ENCODE measurements at places on chromosomes 16 and 17.

GRCh38 chr16:76748461-76749348 is 442.3 kb upstream of the MON1B start:
- H3K27me3 ChIP-seq, result no peaks in the 10 kb centered on the region
- H3K4me1 ChIP-seq, result no peaks in the 10 kb centered on the region

GRCh38 chr17:30278032-30278431 is 13.7 kb downstream of the BLMH start:
- H3K27ac ChIP-seq, result no peak overlapping the region
- H3K27me3 ChIP-seq, result no peaks in the 10 kb centered on the region
- no peak for DNase-seq
- H3K4me3 ChIP-seq, result no peak overlapping the region
- H3K36me3 ChIP-seq, result peaks cover 49% of the 10 kb centered on the region
- H3K4me1 ChIP-seq, result no peaks in the 10 kb centered on the region

- DNase-seq, result no peak
- no peak overlapping the region for H3K4me3 ChIP-seq
These were observed 17.5 kb upstream of the TFAP4 start for GRCh38 chr16:4290236-4290830.

GRCh38 chr17:71398800-71399219 is 722.0 kb upstream of the SOX9 start:
- H3K27me3 ChIP-seq, result no peaks in the 10 kb centered on the region
- no peak overlapping the region for H3K4me3 ChIP-seq
- no peaks in the 10 kb centered on the region for H3K36me3 ChIP-seq
- H3K27ac ChIP-seq, result no peak overlapping the region
- no peak for DNase-seq

GRCh38 chr16:22890976-22891375 is 77.0 kb downstream of the HS3ST2 start:
- H3K27ac ChIP-seq, result no peak overlapping the region
- no peak overlapping the region for H3K4me3 ChIP-seq
- no peaks in the 10 kb centered on the region for H3K36me3 ChIP-seq
- peaks cover 10% of the 10 kb centered on the region for H3K27me3 ChIP-seq
- no peaks in the 10 kb centered on the region for H3K4me1 ChIP-seq

DNA sequence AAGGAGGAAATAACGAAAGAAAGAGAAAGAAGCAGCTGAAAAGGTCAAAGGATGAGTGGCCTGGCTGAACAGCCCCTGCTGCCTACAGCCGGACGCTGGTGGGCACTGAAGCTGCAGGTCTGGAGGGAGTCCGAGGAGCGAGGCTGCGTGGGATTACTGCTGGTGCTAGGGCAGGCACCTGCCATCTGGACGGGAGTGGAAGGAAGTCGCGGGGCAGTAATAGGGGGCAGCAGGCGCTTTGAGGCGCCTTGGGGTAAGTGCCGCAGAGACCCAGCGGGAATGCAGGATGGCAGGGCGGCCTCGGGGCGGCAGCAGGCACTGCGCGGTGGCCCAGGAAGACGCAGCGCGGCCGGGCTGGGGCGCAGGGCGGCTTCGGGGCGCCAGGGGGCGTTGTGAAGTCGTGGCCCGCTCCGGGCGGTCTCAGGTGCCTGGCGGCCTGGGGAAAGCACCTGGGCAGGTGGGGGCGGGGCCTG is 303 bp upstream of the SCNN1G start:
- peak overlapping the region; percentile 16 for H3K4me3 ChIP-seq
- H3K27me3 ChIP-seq, result peaks cover 54% of the 10 kb centered on the region
- peak; percentile 76 for DNase-seq
- no peak overlapping the region for H3K27ac ChIP-seq
- H3K36me3 ChIP-seq, result no peaks in the 10 kb centered on the region

DNA sequence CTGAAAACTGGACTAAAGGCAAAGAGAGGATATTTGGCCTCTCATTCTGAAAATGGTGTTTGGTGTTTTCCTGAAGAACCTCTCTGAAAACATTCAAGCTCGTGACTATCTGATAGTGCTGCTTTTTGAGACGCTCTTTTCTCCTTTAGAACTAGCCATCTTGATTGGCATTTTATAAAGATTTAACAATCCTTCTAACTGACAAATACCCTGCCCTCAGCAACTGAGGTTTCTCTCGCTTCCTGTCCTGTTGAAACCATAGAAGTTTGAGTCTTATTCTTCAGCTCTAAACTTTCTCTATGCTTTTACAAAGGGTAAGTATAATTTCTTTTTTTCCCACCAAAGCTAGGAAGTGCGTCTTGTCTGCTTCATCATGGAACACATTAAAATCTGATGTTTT is 13.3 kb downstream of the CNEP1R1 start:
- H3K36me3 ChIP-seq, result peaks cover 22% of the 10 kb centered on the region
- DNase-seq, result no peak
- H3K4me3 ChIP-seq, result no peak overlapping the region
- peaks cover 13% of the 10 kb centered on the region for H3K4me1 ChIP-seq
- H3K27ac ChIP-seq, result no peak overlapping the region

DNA sequence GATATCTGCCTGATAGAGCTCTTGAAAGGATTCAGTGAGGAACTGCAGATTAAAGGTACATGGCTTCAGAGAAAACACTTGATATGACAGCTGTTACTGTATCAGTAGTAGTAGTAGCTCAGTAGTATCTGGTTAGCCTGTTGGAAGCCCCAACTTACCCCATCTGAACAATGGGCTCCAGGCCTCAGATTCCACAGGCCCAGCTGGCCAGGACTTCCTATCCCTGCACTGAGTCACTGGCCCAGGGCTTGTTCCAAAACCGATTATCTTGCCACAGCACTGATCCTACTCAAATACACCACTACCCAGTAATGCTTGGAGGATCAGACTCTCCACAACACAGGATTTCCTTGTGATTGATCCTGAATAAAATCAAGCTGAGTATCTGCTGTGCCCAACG is 32.6 kb downstream of the DCUN1D3 start:
- H3K27ac ChIP-seq, result no peak overlapping the region
- no peaks in the 10 kb centered on the region for H3K27me3 ChIP-seq
- no peak overlapping the region for H3K4me3 ChIP-seq
- H3K4me1 ChIP-seq, result peaks cover 75% of the 10 kb centered on the region
- peaks cover 62% of the 10 kb centered on the region for H3K36me3 ChIP-seq
- DNase-seq, result no peak

DNA sequence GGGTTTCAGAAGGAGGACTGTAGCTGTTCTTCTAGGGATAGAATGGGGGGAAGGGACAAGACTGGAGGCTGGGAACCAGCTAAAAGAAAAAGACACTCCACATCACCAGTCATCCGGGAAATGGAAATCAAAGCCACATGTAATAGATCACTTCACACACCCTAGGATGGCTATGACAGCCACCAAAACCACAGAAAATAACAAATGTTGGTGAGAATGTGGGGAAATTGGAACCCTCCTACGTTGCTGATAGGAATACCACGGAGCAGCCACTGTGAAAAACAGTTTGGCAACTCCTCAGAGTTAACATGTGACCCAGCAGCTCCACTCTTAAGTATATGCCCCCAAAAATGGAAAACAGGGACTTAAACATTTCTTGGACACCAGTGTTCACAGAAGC is 2.3 kb downstream of the TLE7 start:
- H3K4me3 ChIP-seq, result no peak overlapping the region
- H3K27ac ChIP-seq, result no peak overlapping the region
- DNase-seq, result no peak
- no peaks in the 10 kb centered on the region for H3K4me1 ChIP-seq

DNA sequence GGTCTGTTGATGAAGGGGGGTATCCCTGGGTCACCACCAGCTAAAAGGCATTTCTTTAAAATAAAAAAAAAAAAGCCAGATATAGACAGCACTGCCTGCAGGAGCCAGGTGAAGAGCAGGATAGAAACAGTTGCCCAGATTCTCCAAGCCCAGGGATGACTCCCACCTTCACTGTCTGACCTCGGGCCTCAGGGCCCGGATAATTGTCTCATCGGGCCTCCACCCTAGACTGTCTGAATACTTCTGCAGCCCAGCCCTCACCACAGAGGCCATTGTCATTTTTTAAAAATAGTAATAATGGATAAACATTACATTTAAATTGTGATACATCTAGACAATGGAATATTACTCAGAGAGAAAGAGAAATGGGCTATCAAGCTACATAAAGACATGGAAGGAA is 92.8 kb upstream of the TNRC6C start:
- H3K27ac ChIP-seq, result no peak overlapping the region
- no peak overlapping the region for H3K4me3 ChIP-seq
- no peak for DNase-seq
- H3K27me3 ChIP-seq, result peaks cover 17% of the 10 kb centered on the region
- H3K4me1 ChIP-seq, result peaks cover 18% of the 10 kb centered on the region
- H3K36me3 ChIP-seq, result no peaks in the 10 kb centered on the region

DNA sequence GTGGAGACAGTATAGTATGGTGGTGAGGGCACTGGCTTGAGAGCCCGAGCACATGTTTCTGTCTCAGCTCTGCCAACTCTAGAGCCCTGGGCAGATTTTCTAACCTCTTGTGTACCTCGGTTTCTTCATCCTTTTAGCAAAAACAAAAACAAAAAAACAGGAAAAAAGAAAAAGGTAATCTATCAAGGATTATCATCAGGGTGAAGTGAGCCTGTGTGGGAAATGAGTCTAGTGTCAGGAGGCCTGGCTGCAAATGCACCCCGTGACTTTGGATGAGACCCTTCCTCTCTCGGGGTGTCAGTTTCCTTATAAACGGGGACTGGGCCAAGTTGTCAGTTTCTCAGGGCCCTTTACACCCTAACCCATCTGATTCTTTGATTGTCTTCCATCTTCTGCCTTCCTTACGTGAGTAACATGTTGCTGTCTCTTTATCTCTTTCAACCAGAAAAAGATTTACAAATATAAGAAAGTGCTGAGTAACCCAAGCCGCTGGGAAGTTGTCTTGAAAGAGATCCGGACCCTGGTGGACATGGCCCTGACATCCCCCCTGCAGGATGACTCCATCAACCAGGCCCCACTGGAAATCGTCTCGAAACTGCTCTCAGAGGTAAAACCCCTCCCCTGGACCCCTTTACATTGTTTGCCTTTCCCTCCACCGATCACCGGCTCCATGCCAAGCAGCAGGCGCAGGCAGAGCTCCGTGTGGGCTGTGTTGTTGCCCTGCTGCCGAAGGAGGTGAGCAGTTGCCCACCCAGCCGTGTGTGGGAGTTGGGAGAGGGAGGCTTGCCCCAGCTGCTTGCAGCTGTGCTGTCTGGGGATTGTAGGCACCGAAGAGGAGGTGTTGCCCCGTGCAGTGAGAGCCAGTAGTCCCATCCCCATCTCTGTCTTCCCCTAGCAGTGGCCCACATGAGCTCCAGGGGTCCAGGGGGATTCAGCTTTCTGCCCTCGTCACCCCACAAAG is 127.1 kb upstream of the PLCG2 start:
- no peaks in the 10 kb centered on the region for H3K27me3 ChIP-seq
- no peak overlapping the region for H3K27ac ChIP-seq
- DNase-seq, result no peak

Data from activated CD4-positive, alpha-beta memory T cell treated with anti-CD3 and anti-CD28 coated beads, Interleukin-2, amount 10 ng/mL, durations not matched to agents 7 days and 5 days (primary cell).